ENCODE measurements at places on chromosomes 12 and 14.

DNA sequence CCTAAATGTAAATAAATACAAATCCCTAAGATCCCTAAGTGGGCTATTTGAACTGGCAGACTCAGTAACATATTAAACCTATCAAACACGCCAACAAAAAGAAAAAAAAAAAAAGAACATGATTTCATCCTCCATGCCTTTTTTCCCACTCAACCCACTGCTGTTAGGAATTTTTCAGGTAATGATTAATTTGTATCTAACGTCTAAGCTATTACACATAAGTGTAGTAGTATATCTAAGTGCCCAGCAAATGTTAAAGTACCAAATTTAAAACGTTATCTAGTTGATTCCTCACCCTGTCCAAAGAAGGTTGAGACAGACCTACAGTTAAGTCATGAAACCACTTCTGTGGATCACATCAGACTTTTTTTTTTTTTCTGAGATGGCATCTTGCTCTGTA lies 16.4 kb upstream of the ARID4A start:
- no peak for DNase-seq

- DNase-seq = no peak
Measured at GRCh38 chr14:59277659-59278058, 89.2 kb downstream of the DAAM1 start.

DNA sequence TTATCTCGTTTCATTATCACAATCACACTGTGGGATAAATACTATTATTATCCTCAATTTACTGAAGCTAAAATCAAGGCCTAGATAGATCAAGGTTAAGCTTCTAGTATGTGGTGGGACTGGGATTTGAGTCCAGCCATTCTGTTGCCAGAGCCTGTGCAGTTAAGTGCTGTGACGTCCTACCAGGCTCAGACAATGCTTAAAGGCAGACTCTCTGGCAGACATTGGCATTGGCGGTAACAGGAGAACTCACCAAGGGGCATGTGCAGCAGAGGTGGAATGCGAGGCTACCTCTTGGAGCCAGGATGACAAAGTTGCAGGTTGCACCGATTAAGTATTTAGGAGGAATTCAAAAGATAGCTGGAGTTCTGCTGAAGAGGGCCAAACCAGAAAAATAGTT lies 155.6 kb upstream of the IFNG-AS1 start:
- DNase-seq = no peak

DNA sequence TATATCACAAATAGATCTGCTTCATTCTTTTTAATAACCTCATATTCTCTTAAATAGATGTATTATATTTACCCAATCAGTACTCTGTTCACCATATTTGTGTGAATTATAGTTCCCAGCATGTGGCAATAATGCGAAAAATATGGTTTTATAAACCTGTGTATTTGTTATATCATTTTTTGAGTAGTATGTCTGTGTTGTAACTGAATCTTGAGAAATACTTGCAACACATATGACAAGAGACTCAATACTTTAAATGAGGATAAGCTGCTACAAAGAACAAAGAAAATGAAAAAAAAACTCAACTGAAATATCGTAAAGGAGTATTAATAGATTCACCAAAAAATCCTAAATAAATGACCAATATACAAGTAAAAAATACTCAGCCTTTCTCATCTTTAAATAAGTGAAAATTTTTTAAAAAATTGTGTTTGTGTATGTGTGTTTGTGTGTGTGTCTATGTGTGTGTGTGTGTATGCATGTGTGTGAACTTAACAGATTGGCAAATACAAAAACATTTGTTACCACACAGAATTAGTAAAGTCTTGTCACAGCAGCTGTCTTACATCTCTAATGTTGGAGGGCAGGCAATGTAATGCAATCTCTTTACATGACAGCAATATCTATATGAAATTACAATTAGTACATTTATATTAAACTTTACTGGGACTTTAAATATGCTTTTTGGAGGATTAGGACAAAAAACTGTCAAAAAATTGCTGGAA lies 441.9 kb upstream of the MGAT4C start:
- no peak for DNase-seq

- no peak for DNase-seq
Measured at GRCh38 chr14:69317102-69317755, 57.3 kb downstream of the GALNT16 start.

GRCh38 chr12:49671031-49671765 lies 36.0 kb downstream of the FMNL3 start:
- no peak for DNase-seq

DNA sequence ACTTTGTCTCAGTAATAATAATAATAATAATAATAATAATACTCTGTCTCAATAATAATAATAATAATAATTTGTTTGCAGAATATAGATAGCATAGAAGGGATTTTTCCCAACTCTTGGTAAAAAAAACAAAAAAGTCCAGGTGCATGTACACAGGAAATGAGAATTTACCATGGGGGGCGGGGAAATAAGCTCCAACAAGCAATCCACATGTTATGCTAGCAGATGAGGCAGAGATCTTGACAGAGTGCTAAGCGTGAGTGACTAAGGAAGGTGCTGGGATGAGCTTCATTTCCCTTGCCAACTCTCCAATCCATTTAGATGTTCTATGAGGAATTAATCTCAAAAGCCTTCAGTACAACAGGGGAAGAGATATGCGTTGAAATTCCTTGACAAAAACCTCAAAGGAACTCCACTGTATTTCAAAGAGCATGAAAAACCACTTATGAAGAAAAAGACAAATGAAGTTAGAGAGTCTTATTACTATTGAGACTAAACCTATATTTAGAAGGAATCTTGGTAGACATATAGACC lies 44.9 kb upstream of the GTF2A1 start:
- no peak for DNase-seq

- no peak for DNase-seq
Measured at GRCh38 chr14:67269298-67270060, 28.2 kb downstream of the PALS1 start.

GRCh38 chr12:88562151-88562550 lies 18.1 kb downstream of the KITLG start:
- DNase-seq = no peak

DNA sequence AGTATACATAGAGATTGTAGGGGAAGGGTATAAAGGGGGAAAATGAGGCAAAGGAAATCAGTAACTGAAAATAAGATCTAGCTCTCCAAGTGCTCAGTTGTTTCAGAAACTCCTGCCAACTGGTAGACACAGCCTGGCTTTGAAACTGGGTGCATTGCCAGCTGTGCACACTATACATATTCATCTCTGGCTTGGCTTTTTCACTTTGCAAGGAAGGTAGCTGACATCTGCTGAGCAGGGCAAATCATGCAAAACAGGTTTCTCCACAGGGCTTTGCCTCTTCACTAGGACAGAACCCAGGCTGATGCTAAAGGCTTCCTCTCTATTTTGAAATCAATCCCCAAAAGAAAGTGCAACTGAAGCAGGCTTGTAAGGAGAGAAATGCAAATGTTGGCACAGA lies 101.5 kb downstream of the HELB start:
- no peak for DNase-seq

DNA sequence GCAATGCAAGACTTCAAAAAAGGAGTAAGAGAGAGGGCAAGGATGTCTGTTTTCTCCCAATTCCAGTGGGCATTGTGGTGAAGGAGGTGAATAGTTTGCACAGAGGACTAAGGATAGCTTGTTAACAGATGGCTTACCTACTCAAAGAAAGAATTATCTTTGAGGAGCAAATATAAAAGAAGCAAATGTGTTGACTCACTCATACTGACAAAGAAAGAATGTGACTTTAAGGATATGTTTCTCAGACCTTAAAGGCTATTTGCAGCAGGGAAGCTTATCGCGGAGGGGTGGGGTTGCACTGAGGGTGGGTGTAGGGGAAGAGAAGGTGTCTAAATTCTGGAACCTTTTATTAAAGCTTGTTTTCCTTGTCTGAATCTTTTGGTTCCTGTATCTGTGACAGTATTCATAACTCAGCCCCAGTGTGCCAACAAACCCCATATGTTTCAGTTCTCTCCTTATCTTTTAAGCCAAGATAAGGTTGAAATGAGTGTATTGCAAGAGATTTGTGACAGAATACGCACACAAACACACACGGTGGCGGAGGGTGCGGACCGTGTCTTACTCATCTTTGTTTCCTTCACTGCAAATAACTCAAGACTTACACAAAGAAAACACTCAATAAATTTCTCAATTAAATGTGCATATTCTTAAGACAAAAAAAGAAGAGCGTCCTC lies 146.4 kb upstream of the ARID2 start:
- no peak for DNase-seq

- no peak for DNase-seq
Measured at GRCh38 chr12:26451763-26452162, 256.4 kb downstream of the SSPN start.

- no peak for DNase-seq
Measured at GRCh38 chr12:62284749-62285148, 24.5 kb downstream of the USP15 start.

- DNase-seq = no peak
Measured at GRCh38 chr12:123115409-123116121, 35.3 kb downstream of the PITPNM2 start.

DNA sequence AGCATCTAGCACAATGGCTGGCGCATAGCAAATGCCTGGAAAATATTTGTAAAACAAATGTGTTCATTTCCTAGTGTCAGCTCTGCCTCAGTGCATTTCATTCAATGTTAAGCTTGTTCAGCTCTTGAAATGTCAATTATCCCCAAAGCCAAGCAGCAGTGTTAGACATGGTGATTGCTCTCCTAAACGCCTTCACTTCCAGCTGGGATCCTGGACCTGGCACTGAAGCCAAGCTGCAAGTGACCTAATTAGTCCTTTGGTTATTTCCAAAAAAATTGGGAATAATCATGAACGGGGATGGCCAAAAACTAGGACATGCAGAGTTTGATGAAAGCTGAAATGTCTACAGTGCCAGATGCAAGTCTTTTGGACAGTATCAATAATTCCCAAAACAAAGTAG lies 54.9 kb upstream of the MDGA2 start:
- no peak for DNase-seq

- no peak for DNase-seq
Measured at GRCh38 chr12:62839869-62840660, 94.9 kb downstream of the PPM1H start.

DNA sequence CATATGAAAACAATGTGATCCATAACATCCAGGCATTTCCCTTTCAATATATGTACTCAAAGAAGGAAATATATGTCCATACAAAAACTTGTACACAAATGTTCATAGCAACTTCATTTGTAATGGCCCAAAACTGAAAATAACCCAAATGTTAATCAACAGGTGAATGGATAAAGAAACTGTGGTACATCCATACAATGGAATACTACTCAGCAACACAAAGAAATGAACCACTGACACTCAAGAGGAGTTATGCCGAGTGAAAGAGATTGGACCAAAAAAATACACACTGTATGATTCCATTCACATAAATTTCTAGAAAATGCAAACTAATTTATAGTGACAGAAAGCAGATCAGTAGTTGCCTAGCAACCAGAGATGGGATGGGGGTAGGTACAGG lies 30.3 kb upstream of the GXYLT1 start:
- DNase-seq = no peak
